ENCODE measurements at places on chromosomes 3 and 15.
A peak's percentile ranks its signal among the peaks of the same experiment; 100 is the strongest.

DNA sequence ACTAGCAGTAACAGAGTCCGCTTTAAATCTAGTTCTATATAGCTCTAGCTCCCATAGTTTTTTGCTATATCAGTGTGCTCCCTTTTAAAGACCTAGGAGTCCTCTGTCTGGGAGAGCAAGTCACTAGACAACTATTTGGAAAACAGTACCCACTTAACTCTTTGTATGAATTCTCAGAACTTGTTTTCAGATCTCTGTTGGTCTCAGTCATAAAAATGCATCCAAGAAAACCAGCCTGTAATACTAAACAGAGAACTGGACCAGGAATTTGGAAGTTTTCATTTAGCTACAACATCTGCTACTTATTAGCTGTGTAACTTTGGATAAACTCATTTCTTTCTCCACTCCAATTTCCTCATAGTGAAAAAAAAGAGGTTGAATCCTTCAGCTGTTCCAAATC is 56.9 kb upstream of the C3orf49 start:
- DNase-seq, result no peak

GRCh38 chr3:46400000-46400734 is 6.7 kb downstream of the CCR5AS start:
- no peak for DNase-seq

DNA sequence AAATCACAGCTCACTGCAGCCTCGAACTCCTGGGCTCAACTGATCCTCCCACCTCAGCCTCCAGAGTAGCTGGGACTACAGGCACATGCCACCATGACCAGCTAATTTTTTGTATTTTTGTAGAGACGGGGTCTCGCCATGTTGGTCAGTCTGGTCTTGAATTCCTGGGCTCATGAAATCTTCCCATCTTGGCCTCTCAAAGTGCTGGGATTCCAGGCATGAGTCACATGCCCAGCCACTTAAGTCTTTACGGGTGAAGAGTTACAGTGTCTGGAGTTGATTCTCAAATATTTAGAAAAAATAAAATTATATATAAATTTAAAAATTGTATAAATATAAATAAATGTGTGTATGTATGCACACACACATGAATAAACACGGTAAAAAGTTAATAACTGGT is 14.5 kb upstream of the KBTBD12 start:
- DNase-seq, result no peak

DNA sequence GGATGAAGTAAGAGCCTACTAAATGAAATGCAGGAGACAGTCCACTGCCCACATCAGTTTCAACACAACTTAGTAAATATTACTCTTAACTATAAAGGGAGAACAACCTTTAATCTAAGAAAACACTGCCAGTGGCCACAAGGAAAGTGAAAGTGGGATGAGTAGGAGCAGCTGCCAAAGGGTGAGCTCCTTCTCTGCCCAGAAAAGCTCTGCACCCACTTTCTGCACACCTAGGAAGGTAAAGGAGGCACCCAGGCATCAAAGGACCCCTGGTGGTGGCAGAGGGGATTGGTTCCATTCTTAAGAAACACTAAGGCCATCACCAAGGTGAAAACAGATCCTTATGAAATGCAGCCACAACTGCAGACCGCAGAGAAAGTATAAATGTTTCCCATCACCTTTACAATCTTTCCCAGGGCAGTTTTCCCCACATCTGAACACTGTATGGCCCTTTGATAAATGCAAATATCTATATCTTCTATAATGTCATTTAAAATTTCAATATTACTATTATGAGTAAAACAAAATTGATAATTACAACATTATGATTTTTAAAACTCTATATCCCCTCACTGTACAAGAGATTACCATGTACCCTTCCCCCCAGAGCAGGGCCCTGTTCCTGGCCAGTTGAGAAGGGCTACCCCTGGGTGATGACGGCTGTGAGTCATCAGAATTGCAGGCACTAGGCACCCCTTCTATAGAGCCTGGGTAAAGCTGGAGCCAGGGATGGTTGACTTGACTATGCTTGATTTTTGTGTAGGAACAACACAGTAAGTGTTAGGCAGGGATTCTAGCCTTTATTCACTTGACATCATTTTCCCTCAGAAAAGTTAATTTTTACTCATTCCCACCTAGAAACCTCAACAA is 92.0 kb downstream of the SNRK start:
- DNase-seq, result peak; percentile 49

- no peak for DNase-seq
Observed at GRCh38 chr15:63970621-63971426, 75.5 kb downstream of the DAPK2 start.

- no peak for DNase-seq
Observed at GRCh38 chr15:39651881-39652280, 71.0 kb downstream of the THBS1 start.

- no peak for DNase-seq
Observed at GRCh38 chr3:114333180-114333922, 39.5 kb downstream of the TIGIT start.

DNA sequence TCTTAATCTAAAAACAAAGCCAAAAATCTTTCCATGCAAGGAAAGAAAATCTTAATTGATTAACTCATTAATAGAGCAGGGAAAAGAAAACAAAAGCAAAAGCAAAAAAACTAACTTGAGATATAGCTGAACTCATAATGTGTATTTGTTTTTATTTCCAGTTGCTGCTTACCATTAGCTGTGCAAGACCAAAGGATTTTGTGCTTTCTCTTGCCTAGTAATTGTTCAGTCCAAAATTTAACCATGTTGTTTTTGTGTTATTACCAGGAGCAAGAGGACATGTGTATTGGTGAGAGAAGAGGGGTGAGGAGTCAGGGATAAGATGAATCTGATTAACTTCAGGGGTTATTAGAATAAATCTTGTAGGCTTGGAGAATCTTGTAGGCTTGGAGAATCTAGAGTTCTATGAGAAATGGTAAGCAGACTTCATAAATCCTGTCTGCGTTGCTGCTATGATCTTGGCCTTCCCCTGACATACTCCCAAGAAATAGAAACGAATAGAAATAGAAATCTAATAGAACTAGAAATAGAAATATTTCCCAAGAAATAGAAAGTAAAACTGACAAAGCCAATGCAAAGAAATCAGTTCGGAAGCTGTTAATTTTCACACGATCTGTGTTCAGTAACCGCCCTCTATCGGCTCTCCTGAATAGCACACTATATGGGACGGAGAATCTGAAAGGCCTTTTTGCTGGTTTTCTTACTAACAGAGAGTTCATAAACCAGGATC is 72.6 kb upstream of the TNFSF10 start:
- no peak for DNase-seq

- no peak for DNase-seq
Observed at GRCh38 chr3:111314898-111315297, 227.1 kb upstream of the CD96 start.

GRCh38 chr15:101534376-101534970 is 45.0 kb upstream of the PCSK6 start:
- DNase-seq, result no peak

GRCh38 chr3:97417-98258 is 98.9 kb upstream of the CHL1 start:
- no peak for DNase-seq

DNA sequence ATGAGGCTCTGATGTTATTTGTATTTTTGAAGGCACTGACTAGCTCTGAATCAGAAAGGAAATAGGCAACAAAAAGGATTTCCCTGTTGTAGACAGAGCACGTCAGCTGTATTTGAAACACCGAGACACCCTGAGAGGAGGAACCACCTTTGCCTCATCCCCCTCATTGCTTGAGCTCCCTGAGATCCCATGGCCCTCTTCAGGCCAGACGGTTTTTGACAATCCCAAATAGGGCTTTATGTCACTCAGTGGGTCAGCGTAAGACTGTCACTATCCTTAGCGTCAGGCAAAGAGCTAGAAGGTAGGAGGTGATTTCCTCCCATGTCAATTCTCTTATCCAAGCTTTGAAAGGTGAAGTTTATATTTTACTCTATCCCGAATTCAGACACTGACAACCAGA is 254.3 kb downstream of the ZNF621 start:
- no peak for DNase-seq

DNA sequence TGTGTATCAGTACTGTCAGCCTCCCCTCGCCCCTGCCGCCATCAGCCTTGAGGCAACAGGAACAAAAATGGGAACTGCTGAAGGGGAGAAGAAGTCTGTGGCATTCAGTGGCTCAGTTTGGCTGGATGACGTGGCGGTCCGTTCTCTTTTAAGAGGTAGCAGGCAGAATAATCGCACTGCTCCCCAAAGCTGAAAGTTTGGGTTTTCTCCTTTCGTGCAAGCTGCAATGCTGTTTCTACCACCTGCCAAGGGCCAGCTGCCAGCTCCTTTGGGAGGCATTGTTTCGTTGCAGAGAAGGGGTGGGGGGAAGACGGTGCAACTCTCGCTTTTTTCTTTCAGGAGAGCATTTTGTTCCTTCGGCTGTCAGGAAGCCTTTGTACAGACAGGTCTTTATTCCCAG is 369.6 kb upstream of the RORA start:
- DNase-seq, result no peak

DNA sequence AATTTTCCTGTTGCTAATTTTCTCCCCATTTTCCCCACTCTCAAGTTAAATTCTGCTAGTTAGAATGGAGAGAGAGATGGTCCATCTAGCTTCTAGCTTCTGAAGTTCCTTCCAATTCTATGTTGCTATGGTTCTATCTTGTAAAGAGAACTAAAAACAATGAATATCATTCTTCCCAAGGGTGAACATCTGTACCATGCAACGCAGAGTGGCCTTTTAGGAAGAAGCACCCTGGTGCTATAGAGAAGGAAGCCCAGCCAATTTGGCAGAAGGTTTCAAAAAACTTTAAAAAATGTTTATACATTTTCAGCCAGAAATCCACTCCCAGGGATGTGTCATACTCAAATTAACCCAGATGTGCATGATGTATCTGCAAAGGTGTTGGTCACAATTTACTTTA is 149.1 kb downstream of the SEMA6D start:
- DNase-seq, result no peak

DNA sequence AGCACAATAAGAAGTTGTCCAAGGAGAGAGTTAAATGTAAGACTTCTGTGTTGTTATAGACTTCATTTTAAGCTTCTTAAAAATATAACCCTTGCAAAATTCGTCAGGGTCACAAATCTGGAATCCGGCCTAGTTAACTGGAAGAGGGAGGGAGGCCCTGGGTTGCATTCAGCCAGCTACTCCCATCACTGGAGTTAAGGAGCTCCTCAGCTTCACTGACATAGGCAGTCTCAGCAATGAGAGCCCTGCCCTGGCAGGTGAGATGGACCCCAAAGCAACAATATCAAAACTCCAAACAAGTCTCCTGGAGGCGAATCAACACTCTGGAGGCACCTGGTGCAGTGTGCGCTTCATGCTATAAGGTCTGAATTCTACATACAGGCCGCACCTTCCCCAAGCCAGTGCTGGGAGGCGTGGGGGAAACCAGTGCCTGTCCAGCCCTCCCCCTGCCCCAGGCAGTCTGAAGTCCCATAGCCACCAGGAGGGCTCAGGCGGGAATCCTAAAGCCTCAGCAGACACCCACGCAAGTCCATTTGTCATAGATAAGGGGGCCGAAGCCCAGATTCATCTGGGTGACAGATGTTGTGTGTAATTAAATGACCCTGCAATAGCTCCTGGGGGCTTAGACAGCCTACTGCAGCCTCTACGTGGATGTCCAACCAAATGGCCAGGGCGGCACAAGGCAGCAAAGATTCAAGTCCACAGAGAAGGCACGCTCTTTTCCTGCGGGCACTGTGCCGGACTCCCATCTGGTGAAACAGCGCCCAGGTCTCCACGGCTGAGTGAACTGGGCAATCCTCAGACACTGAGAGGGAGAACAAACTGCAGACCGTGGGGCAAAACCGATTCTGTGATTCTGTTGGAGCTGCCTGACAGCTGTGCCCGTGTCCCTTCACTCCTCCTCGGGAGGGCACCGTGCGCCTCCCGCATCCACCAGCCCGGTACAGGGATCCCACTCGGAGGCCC is 64.9 kb downstream of the ATP10A start:
- DNase-seq, result no peak

GRCh38 chr3:162719684-162720341 is 1223.2 kb downstream of the OTOL1 start:
- DNase-seq, result no peak

DNA sequence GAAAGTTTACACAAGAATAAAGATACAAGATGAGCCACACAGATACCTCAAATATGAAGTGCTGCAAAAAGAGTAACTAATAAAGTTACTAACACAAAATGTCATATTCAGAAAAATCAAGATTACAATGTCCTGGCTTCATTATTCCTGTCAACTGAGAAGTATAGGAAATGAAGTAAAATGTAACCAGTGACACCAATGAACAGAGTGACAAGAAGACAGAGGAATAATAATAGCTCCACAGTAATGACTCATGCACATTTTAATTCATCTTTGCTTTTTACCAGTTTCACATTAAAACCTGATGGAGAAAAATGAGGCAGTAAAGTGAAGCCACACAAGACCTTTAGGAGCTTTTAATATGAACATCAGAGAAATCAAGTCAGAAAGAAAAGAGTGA is 214.1 kb downstream of the ZBBX start:
- no peak for DNase-seq

- no peak for DNase-seq
Observed at GRCh38 chr15:78426300-78426699, 11.7 kb upstream of the IREB2 start.

- DNase-seq, result no peak
Observed at GRCh38 chr3:2097641-2098191, 950 bp upstream of the CNTN4 start.

GRCh38 chr3:901953-902778 is 190.7 kb upstream of the CNTN6 start:
- DNase-seq, result no peak

GRCh38 chr15:90564590-90564989 is 34.9 kb downstream of the CRTC3 start:
- DNase-seq, result no peak

DNA sequence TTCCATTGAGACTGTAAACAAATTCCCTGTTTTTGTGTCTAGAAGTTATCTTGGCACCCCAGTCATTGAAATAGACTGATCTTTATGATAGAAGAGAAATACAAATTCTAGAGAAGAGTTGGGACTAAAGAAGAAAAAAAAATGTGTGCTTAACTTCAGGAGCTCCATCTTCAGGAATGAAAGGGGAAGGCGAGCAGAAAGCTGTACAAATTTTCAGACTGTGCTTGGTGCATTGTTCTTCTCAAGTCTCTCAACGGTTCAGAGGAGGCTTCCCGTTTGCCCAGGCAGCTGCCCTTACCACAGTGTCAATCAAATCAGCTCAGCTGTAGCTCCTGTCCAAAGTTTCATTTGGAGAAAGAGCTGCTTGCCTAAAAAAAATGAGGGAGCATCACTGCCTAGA is 41.7 kb downstream of the OXSM start:
- no peak for DNase-seq

GRCh38 chr3:106161246-106161645 is 292.4 kb upstream of the CBLB start:
- DNase-seq, result no peak

DNA sequence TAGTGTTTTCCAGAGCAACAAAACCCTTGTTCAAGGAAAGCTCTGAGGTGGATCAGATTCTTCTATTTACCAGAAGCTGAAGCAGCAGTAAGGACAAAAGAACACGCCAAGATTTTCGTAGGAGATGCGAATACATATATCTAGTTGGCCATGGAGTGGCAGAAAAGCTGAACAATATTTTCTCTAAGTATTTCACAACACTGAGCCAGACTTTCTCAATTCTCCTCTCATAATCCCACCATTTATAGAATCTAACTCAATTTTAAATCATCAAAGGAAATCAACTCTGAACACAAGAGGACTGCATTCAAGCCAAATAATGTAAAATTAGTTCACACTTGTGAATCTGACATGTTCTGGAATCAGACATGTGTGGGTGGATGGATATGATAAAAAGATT is 775.0 kb downstream of the ROBO1 start:
- DNase-seq, result no peak

Data from activated CD8-positive, alpha-beta memory T cell treated with anti-CD3 and anti-CD28 coated beads for 1 hour (primary cell).